CD4-positive, alpha-beta T cell treated with Interferon alpha-2 for 1 hour (primary cell): ENCODE measurements at places on chromosomes 1 and 21.

GRCh38 chr1:41291195-41291594, 49.1 kb upstream of the SCMH1 start:
- DNase-seq, result no peak

GRCh38 chr21:26409735-26410134, 163.4 kb downstream of the CYYR1 start:
- DNase-seq, result no peak

DNA sequence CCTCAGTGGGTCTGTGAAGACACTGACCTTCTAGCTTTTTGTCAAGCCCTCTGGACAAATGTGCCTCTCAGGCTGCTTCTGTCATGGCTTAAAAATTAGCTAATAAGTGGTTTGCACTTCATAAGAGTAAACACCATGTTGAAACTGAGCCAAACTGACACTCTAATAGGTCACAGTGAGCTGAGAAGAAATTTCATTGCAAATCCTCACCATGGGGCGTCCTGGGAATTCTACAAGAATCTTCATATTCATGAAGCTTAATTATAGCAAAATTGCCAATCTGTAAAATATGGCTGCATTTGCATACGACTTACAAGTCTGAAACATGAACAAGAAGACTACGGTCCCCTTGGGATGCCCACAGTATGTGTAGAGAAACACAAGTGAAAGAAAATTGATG, 188.6 kb downstream of the DSCAM start:
- DNase-seq, result no peak

DNA sequence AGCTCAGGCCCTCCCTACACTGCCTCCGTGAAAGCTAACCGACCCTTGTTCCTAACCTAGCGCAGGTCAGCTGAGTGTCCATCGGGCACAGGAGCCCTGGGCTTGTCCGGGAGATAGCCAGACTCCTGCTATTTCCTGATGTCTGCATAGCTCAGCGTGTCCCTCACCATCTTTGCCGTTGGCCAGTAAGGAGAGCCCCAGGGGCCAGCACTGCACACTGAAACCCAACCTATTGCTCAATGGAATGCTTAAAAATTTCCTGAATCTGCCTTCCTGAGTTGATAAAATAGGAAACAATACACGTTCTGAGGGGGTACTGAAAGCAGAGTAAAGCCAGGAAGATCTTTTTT, 2.2 kb downstream of the RUNX1 start:
- DNase-seq, result no peak

GRCh38 chr1:1038694-1039093, 18.8 kb downstream of the AGRN start:
- DNase-seq, result peak; percentile 29

DNA sequence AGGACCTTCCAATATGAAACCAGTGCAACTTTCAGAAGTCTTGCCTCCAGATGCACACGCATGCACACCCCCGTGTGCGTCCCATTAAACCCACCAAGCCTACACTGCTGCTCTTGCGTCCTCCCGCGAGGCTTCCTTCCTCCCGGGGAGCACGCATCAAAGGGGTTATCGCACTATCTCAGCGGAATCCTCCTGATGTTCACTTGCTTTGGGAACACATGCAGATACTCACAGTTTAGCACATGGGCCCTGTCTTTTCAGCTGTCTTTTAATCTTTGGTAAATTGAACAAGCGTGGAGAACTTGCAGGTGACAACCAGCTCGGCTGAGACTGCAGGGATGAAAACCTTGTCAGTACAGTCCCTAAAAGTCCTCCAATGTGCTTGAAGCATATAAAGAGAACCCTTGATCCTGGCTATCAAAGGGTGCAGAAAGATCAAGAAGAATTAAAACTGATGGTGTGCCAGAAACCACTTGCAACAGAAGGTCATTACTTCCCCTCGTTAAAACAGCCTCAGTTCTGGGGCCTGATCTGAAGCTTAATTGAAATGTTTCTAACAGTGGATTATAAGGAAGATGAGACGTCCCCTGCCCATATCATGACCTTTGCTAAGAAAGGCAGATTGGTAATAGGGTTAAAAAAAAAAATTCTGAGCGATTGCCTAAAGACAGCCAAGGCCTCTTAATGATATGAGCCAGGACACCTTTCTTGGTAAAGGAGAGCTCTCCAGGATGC, 149.4 kb upstream of the LMO4 start:
- DNase-seq, result no peak

DNA sequence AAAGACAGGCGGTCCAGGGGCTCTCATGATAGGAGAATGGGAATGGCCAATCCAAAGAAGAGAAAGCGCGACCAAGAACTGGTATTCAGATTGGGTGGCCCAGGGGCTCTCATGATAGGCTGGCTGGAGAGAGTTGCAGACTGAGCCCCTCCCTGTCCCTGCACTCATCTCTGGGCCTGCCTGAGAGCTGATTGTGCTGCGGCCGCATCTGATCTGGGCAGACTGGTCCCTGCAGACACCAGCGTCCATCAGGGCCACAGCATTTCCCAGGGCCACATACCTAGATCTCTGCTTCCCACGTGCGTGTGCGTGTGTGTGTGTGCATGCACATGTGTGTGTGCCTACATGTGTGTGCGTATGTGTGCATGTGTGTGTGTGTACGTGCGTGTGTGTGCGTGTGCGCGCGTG, 30.4 kb upstream of the MAN1C1 start:
- no peak for DNase-seq

DNA sequence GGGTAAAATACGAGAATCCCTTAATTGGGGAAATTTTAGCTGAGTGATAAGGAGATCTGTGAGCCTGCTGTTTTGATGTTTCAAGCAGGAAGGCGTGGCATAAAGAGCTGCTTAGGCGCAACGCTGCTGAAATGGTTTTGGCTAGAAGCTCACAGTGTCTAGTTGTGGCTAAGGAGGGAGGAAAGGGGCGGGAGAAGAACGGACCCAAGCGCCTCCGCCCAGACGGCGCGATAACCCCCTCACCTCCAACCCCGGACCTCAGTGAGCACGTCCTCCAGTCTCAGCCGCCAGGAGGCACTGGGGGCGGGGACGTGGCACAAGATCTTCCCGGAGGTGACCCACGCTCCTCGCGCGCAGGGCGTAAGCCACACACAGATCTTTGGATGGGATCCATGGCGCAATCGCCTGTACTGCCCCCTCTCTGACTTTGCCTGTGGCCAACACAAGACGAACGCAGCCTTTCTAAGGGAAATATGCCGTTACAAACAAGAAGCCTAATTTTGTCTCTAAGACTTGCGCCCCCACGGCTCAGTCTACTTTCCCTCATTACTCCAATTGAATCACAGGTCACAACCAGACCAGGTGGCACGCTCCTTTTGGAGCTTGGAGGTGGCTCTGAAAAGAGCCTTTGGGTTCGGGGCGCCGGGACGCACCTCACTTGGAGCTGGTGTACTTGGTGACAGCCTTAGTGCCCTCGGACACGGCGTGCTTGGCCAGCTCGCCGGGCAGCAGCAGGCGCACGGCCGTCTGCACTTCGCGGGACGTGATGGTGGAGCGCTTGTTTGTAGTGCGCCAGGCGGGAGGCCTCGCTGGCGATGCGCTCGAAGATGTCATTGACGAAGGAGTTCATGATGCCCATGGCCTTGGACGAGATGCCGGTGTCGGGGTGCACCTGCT, 23.4 kb upstream of the RNF187 start:
- peak; percentile 52 for DNase-seq

- no peak for DNase-seq
Measured at GRCh38 chr1:191729742-191730141, 428.5 kb upstream of the RGS18 start.

GRCh38 chr1:36420409-36420808, 22.7 kb upstream of the LSM10 start:
- no peak for DNase-seq

GRCh38 chr1:3135744-3136455, 66.9 kb downstream of the PRDM16 start:
- no peak for DNase-seq
